ENCODE measurements at places on chromosomes 4 and X.
A peak's percentile ranks its signal among the peaks of the same experiment; 100 is the strongest.

- DNase-seq, result no peak
These were observed 43.4 kb downstream of the SLC9A7 start for GRCh38 chrX:46715530-46715929.

- DNase-seq, result no peak
These were observed 79.1 kb downstream of the CLCN4 start for GRCh38 chrX:10235851-10236250.

DNA sequence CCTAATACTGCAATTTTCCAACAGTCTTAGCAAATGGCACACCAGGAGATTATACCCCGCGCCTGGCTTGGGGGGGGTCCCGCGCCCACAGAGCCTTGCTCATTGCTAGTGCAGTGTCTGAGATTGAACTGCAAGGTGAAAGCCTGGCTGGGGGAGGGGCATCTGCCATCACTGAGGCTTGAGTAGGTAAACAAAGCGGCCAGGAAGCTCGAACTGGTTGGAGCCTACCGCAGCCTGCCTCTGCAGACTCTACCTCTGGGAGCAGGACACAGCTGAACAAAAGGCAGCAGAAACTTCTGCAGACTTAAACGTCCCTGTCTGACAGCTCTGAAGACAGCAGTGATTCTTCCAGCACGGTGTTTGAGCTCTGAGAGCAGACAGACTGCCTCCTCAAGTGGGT lies 172.8 kb upstream of the NAP1L5 start:
- DNase-seq, result no peak

DNA sequence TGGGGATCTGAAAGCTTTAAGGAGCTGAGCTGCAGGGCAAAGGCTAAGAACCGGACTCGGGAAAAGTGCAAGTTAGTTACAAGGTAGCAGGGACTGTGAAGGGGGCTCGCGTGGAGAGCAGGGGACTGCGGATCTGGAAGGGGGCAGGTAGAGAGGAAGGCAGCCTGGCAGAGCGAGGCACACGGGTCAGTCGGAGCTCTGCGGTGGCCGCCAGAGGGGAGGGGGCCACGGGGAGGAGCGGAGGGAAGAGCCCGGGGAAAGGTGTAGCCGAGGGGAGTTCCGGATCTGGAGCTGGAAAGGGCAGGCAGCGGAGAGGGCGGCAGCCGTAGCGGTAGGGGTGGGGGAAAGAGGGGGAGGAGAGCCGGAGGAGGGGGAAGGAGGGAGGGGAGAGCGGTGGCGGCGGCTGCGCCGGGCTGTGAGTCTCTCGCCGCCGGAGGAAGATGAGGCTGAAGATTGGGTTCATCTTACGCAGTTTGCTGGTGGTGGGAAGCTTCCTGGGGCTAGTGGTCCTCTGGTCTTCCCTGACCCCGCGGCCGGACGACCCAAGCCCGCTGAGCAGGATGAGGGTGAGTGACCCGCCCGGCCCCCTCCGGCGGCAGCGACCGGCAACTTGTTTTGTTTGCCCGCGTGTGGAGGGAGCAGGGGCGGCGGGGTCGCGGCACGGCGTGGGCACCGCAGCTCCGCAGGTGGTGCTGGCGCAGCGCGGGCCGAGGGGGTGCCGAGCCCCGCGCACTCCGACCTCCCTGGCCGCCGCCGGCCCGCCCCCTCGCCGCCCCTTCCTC lies at the start of gene GALNT7:
GALNT7 (plus strand) TSS at position 416 of the 782 bp plus-strand sequence; CDS start at position 441, 25 bp downstream.
- peak; percentile 20 for DNase-seq

- DNase-seq, result no peak
These were observed 75.8 kb downstream of the NUDT10 start for GRCh38 chrX:51408462-51408861.

DNA sequence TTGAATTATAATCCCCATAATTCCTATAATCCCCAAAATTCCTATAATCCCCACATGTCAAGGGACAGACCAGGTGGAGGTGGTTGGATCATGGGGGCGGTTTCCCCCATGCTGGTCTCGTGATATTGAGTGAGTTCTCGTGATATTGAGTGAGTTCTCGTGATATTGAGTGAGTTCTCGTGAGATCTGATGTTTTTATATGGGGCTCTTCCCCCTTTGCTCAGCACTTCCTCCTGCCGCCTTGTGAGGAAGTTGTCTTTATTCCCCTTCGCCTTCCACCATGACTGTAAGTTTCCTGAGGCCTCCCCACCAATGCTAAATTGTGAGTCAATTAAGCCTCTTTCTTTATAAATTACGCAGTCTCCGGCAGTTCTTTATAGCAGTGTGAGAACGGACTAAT lies 36.6 kb upstream of the GPR78 start:
- DNase-seq, result no peak

DNA sequence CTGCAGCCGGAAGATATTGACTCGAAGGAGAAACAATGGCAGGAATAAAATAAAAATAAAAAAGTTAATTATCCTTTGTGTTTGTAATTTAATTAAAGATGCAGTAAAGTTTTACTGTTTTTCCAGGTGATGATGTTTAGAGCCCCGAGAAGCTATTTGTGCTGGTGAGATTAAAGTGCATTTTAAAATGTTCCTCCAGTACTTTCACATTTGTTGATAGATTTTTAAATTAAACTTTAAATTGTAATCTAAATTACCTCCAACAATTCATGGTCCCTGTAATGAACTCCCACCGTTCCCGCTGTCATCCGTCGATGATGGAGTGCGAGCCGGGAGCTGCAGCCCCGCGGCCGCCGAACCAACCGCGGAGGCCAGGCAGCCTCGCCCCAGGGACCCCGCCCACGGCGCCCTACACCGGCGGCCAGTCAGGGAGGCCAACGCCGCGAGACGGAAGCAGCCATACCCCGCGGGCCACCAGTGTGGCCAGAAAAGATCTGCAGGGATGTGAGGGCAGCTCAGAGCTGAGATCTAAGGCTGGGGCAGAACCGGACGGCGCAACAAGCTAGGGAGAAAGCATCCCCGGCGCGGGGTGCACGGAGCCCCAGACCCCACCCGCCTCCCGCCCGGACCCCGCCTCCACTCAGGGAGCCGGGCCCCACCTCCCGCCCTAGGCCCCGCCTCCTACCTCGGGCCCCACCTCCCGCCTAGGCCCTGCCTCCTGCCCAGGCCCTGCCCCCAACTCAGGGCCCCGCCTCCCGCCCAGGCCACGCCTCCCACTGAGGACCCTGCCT lies 104.0 kb downstream of the FAM53A start:
- peak; percentile 63 for DNase-seq

GRCh38 chr4:56772134-56772533 lies 49.4 kb downstream of the SPINK2 start:
- DNase-seq, result no peak

DNA sequence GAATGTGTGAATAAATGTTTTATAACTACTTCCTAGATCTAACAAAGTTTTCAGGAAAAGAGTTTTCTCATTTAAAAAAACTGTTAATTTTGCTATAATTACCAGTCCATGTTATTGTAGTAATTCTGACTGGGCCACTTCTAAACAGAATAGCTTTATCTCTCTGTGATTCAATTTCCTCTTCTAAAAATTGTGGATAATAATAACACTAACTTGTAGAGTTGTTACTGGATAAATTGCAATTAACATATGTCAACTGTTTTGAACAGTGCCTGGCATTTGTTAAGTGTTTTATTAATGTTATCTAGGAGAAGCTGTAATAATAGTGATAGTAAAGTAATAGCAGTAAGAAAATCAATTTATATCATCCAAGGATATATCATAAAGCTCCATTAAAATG lies 162.3 kb downstream of the BTC start:
- DNase-seq, result no peak
